ENCODE measurements at places on chromosomes 7 and 10.
A peak's percentile ranks its signal among the peaks of the same experiment; 100 is the strongest.

- peak; percentile 91 for DNase-seq
Measured at GRCh38 chr7:15686295-15686956, at the start of gene MEOX2. Gene MEOX2, minus strand, starts transcription at chr7:15686683. Its CDS starts 281 bp downstream, at chr7:15686402.

DNA sequence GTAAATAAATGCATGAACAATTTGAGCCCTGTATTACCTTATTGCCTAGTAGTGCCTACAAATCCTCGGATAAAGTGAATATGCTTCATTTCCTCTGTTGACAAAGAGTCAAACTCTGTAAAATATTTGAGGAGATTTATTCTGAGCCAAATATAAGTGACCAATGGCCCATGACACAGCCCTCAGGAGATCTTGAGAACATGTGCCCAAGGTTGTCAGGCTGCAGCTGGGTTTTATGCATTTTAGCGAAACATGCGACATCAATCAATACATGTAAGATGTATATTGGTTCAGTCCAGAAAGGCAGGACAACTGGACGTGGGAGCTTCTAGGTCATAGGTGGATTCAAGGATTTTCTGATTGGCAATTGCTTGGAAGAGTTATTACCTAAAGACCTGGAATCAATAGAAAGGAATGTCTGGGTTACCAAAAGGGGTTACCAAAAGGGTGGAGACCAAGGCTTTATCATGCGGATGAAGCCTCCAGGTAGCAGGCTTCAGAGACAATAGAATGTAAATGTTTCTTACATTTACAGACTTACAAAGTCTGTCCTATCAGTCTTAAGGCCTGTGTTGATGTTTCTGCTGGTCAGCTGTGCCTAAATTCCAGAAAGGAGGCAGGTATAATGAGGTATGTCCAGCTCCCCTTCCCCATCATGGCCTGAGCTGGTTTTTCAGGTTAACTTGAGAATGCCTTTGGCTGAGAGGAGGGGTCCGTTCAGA lies 220.1 kb upstream of the FZD1 start:
- DNase-seq = no peak

DNA sequence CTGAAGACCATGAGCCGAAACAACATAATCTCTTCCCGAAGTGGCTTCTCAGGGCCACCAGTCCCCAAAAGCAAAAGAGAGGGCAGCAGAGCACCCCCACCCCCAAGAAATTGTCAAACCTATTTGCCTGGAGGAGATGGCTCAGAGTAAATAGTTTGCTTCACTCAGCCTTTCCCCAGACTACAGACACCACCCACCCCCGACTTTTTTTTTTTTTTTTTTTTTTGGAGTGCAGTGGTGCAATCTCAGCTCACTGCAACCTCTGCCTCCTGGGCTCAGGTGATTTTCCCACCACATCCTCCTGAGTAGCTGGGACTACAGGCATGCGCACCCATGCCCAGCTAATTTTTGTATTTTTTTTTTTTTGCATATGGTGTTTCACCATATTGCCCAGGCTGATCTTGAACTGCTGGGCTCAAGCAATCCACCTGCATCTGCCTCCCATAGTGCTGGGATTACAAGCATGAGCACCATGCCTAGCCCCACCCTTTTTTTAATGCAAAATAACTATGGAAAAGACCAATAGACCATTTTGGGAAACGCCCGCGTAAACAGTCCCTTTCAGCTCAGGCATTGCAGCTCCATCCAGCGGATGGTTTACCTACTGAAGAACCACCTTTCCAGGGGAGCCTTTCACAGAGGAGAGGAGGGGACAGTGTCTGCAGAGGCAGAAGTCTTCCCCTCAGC lies 9.7 kb downstream of the ZMIZ1 start:
- DNase-seq = no peak

DNA sequence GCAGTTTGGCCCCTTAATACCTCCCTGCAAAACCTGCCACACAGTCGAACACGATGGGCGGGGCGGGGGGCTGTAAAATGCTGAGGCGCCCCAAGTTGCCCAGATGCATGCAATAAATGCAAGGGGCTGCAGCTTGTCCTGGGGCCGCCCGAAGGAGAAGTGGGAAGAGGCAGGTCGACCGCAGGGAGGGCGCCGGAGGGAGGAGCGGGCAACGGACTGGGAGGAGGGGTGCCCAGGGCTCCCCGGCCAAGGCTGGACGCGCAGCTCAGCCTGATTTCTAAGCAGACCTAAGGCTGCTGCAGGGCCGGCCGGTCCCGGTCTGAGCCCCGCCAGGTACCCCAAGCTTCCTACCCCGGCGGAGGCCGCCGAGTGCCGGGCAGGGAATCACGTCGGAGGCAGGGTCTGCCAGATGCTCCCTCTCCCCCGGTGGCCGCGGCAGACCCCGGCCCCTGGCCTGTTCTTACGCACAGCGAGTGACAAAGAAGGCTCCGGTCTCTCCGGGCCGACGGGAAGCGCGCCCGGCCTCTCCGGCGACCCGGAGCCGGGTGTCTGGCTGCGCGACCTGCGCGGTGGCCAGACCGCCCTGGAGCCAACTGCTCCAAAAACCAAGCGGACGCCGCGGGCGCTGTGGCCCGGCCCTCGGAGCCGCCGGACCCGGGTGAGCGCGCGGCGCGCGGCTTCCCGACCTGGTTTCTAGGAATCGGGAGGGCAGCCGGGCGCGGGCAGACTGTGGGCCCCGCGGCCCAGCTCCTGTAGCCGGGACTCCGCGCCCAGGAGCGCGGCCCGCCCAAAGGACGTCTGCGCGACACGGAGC lies 744 bp upstream of the EBF3 start:
- DNase-seq = peak; percentile 73

GRCh38 chr7:91239171-91239604 lies 25.0 kb upstream of the FZD1 start:
- DNase-seq = no peak

- no peak for DNase-seq
Measured at GRCh38 chr10:115024371-115024770, 68.8 kb upstream of the ATRNL1 start.

DNA sequence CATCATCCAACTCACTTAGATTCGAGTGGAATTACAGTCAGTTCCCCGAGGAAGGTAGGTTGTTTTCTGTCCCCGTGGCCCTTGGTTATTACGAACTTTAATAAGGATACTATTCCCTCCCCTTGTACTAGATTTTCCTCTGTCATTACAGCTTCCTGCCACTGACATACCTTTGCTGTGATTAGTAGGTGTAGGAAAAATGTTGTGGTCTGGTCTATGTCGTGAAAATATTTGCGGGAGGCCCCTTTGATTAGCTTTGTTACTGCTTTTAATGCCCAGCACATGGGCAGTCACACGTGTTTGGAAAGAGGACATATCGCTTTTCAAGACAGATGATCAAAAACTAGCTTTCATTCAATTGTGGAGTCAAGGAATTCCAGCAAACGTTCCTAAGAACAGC lies 92.2 kb downstream of the GATA3 start:
- no peak for DNase-seq

DNA sequence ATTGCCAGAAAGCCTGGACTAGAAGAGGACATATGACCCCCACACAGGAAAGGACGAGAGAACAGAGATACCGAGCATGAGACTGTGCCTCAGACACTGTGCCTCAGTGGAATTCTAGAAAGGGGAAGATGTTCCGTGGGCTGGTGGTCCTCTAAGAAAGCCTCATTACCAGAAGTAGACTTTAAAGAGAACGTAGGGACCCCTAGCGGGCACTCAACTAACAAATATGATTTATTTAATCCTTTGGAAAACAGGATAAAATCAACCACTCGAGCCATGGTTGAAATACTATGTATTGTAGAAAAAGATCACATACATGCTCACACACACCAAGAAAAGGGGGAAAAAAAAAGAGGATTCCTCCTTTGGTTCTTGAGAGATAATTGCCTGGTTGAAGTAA lies 701.2 kb upstream of the SORCS1 start:
- DNase-seq = no peak

GRCh38 chr7:121163699-121164098 lies 165.1 kb upstream of the WNT16 start:
- DNase-seq = no peak

GRCh38 chr7:6026820-6027311 lies 4.3 kb upstream of the ANKRD61 start:
- no peak for DNase-seq

DNA sequence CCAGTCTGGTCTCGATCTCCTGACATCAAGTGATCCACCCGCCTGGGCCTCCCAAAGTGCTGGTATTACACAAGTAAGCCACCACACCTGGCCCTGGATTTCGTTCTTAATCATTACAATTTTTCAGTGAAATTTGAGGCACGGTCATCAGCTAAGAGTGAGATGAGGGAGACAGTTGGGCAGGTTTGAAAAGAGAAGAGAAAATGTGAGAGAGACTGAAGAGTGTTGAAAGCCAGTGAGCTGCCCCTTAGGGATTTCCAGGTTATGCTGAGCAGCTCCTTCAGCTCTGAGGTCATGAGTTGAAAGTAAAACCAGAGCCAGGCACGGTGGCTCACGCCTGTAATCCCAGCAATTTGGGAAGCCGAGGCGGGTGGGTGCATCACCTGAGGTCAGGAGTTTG lies 5.9 kb upstream of the UPF2 start:
- DNase-seq = no peak

DNA sequence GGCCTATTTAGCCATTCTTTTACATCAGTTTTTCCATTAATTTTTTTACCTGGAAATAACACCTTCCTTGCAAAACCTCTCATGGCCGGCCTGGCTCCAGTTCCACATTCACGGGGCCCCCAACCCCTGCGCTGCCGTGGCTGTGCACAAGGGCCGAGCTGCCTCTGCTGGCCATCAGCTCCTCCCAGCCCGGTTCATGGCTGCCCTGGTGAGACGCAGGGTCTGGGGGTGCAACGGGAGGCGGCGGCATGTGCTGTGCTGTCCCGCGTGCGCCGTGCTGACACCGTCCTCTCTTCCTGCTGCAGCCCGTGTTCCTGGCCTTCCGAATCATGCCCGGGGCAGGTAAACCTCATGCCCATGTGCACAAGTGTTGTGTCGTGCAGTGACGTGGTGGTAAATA lies 4.4 kb downstream of the NKX6-2 start:
- DNase-seq = no peak

DNA sequence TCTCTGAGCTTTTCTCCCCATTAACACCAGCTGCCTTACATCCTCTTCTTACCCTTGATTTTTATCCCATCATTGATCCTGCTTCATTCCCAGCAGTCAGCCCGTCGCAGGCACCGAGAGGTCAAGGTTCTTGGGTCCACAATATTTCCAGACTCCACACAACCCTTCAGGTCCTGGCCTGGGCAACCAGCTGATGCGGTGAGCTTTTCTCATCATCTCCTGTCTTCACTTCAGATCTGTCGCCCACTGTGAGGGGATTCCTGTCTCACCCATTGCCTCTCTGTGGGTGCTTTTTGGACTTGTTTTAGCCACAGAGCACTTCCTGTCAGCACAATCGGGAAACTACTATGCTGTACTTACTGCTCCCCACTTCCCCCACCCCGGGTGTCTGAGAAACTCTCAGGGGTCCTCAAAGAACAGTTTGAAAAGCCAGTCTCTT lies 8.4 kb upstream of the PVRIG start:
- no peak for DNase-seq

- DNase-seq = no peak
Measured at GRCh38 chr7:92681633-92682032, 91.4 kb upstream of the FAM133B start.

GRCh38 chr10:104331208-104331838 lies 6.9 kb downstream of the ITPRIP start:
- no peak for DNase-seq

GRCh38 chr7:139648391-139648861 lies 124.9 kb downstream of the CLEC2L start:
- no peak for DNase-seq

GRCh38 chr7:83957333-83957732 lies 237.3 kb downstream of the SEMA3A start:
- no peak for DNase-seq

- no peak for DNase-seq
Measured at GRCh38 chr7:47183862-47184590, 397.9 kb downstream of the TNS3 start.

DNA sequence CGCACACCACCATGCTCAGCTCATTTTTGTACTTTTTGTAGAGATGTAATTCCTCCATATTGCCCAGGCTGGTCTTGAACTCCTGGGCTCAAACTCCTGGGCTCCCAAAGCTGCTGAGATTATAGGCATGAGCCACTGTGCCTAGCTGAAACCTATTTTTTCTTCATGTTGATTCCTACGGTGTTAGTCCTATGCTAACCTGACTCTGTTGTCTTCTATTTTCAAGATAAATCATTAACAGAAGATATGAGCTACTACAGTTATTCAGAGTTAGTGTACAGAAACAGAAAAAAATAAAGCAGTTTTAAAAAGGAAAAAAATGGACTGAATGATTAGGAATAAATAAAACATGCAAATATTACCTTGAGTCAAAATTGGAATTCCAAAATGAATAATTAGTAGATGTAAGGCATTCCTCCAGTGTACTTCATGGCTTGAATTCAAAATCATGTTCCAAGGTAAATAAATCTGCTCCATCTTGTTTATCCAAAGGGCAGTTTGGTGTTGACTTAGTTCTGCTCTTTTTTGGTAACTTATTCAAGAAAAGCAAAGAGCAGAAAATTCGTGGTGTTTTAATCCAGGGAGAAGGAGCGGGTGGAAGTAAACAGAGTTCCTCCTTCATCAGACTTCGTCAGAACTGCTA lies 185.8 kb downstream of the CACNB2 start:
- no peak for DNase-seq

DNA sequence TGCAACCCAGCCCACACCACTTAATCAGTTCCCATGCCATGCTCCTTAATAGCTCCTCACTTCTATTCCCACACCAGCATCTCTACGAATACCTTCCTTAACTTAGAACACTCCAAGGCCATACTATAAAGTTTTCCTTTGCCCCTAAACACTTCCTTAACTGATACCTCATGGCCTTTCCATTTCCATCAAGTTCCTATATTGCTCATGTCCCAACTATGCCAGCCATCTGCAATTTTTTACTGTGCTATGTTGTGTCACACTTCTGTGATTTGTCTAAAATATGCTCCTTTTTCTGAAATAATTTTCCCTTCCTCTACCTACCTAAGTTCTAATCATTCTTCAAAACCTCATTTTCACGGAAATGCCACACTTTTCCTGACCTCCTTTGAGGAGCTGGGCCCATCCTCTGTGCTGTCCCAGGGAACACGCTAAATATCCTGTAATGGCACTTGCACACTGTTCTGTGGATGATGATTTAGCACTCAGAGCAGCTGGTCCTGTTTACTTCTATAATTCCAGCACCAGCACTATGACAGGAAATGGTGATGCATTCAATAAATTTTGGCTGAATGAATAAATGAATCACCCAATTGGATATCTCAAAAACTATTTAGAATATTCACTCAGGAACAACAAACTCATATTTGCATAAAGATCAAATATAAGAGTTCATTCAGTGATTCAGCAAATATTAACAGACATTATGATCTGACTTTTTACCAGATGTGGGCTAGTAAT lies 266.5 kb upstream of the HGF start:
- DNase-seq = no peak

DNA sequence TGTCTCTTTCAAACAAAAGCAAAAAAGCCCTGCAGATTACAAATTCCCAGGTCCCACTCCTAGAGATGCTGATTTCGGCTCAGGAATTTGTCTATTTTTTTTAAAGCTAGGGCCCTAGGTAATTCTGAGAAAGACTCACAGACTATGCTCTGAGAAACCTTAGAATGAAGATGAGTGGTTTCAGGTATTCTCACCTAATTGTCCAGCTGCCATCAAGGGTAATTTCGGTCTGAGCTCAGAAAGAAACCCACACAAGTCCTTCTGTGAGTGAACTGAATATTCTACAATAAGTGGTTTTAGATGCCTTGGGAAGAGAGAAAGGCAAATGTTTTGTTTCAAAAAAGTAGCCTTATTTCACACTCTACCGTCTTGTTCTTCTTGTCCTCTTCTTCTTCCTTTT lies 45.7 kb downstream of the DCLRE1A start:
- no peak for DNase-seq

- DNase-seq = no peak
Measured at GRCh38 chr7:25835197-25835596, 316.8 kb upstream of the NFE2L3 start.
